H7 (cell line): ENCODE measurements at places on chromosomes 4 and X.

DNA sequence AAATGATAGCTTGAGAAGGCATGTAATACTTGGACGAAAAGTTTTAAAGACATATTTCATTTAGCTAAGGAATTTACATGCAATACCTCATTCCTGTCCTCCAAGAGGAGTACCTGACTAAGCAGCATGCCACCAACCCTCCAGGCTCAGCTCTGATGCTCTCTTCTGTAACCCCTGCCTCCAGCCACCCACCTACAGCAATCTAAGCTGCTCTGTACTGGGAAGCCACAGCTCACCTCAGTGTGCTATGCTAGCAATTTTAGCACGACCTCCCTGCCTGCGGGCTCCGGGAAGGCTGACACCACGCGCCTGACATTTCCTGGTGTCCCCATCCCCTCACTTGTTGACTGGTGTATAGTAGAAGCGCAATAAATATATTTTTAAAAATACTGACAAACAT lies 23.2 kb upstream of the GPM6B start:
- no peak for DNase-seq

GRCh38 chrX:153667956-153668396 lies 5.6 kb downstream of the PNCK start:
- peak; percentile 88 for DNase-seq

GRCh38 chr4:107258359-107258758 lies 222.2 kb upstream of the DKK2 start:
- DNase-seq: no peak

DNA sequence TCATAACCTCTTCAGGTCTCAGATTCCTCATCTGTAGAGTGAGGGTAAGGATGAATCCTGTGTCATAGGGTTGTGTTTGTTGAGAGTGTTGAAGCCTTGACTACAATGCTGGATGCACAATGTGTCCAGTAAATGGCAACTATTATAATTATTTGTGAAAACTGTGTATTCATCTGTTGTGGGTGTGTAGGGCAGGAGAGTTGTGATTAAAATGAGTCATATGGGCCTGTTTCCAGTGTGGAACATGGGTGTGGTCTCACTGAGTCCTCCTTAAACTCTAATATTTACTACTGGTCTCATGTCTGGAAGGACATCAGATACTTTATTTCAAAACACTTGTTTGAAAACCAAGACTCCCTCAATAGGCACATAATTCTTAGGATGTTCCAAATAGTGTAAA lies 208.5 kb upstream of the CASK start:
- DNase-seq: no peak

DNA sequence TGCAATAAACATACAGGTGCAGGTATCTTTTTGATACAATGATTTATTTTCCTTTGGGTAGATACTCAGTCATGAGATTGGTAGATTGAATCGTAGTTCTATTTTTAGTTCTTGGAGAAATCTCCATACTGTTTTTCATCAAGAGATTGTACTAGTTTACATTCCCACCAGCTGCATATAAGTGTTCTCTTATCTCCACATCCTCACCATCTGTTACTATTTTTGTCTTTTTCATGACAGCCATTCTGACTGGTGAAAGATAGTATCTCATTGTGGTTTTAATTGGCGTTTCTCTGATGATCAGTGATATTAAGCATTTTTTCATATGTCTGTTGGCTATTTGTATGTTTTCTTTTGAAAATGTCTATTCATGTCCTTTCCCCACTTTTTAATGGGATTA lies 202.2 kb downstream of the RAPGEF2 start:
- DNase-seq: no peak

GRCh38 chr4:153218961-153219360 lies 14.7 kb downstream of the TRIM2 start:
- DNase-seq: no peak

DNA sequence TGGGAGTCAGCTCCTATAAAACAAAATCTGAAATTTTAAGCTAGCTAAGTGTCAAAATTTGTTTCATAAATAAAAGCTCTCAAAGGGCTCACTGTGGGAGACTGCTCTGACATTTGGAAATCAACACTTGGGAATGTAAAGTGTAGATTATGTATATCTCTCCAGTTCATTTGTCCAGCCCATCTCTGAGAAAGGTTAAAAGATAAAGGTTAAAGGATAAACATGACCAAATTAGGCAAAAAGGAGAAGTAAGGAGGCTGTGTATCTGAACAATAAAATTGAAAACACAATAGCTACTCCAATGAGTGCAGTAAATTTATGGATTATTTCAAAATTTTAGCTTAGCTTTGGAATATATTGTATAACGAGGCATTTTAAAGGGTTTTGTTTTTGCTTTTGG lies 304.9 kb downstream of the UNC5C start:
- no peak for DNase-seq

- DNase-seq: no peak
Observed at GRCh38 chrX:57918750-57919436, 8.6 kb upstream of the ZXDA start.

DNA sequence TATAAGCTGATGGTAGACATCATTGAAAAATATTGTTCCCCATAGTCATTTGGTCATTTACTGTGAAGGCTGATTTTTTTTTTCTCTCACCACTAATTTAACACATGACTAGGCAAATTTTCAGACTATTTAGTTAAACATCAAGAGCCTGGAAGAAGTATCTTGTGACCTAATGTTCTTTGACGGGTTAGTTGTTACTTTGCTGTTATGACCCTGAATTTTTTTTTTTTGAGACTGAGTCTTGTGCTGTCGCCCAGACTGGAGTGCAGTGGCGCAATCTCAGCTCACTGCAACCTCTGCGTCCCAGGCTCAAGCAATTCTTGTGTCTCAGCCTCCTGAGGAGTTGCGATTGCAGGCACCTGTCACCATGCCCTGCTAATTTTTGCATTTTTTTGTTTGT lies 67.0 kb downstream of the HPF1 start:
- no peak for DNase-seq

DNA sequence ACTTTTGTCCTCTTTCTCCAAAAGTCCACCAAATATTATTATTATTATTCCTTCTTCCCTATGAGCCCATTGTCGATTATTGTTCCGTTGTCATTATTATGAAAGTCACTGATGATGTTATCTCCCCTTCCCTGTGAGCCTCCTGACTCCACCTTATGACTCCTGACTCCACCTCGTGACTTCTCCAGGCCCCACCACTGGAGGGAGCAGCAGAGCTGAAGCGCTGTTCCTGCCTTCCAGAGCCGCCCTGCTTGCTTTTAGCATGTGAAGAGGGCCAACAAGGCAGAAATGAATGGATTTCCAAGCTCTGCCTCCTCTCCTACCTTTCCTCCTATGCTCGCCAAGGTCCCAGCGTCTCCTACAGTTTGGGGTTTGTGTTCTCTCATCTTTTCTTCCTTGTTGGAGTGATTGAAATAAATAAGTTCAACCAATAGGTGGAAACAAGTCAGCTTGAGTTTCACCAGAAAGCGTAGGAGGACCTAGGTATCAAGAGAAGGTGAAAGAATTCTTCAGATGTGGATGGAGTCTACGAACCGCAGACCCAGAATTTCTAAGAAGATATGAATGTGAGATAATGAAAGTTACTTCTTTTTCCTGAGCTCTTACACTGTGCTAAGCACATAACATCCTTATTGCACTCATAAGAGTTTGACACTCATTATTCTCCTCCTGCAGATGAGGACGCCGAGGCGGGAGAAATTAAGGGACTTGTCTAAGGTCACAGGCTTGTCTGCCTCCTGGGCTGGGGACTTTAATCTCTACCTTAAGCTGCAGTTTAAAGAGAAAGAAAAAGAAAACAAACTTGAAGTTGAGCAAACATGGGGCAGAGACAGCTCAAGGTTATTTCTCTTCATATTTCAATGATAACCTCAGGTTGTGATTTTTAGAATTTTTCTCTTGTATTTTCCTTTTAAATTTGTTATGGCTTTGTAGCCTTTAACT lies 26.1 kb downstream of the IGSF1 start:
- peak; percentile 58 for DNase-seq

- DNase-seq: no peak
Observed at GRCh38 chr4:123415977-123416376, 19.4 kb downstream of the SPRY1 start.

DNA sequence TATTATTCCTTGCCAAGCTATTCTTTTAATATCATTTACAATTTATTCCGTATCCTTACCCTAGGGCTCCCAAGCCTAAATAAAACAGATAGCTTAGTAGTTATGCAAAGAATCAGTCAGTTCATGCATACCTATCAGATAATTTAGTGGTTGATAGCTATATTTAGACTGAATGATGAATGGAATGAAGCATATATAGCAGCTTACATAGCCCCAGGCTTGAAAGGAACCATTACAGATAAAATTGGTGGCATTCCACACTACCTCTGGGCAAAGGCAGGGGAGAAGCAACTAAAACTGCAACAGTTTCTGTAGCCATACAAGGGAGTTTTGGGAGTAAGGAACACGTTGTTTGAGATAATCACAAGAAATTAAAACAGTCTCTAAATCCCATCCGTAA lies 2.7 kb downstream of the ACE2 start:
- no peak for DNase-seq

DNA sequence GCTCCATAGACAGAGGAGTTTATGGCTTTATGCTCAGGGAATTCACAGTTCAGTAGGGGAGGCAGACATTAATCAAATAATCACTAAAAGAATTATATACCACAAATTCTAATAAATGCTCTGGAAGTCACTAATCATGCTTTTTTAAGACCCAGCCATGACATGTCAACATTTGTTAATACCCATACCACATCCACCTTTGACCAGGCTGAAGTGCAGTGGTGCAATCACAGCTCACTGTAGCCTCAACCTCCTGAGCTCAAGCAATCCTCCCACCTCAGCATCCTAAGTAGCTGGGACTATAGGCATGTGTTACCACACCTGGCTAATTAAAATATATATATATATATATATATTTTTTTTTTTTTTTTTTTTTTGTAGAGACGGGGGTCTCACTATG lies 12.8 kb upstream of the SCD5 start:
- no peak for DNase-seq

DNA sequence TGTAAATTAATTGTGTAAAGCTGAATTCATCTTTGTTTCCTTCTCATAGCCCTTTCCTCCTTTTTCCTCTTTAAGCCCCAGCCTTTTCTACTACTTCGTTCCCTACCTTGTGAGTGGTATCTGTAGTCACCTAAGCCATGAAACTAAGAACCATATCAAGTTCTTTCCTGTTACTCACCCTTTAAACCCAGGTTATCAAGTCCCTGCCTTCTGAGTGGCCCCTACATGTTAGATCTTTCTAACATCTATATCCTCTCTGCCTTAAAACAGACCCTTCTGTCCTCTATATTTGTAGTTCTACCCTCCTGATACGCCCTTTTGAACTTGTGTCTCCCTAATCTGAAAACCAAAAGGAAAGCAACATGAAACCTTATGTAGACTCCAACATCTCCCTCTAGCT lies 7.2 kb downstream of the AP1AR start:
- DNase-seq: no peak

DNA sequence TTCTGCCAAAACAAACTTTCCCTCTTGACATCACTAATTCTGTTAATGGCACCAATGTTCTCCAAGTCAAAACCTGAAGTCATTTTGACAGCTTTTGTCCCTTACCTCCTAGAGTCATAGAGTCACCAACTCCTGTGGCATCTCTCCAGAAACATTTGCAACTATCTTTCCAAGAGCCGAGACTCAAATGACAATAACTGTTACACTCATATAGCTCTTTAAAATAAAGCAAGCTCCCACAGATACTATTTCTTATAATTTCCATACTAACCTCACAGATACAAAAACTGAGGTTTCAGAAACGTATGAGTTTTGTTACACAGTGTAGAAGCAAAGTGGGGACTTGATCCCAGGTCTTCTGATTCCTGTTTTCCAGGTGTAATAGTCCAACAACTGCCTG lies 18.3 kb downstream of the GPRIN3 start:
- no peak for DNase-seq

DNA sequence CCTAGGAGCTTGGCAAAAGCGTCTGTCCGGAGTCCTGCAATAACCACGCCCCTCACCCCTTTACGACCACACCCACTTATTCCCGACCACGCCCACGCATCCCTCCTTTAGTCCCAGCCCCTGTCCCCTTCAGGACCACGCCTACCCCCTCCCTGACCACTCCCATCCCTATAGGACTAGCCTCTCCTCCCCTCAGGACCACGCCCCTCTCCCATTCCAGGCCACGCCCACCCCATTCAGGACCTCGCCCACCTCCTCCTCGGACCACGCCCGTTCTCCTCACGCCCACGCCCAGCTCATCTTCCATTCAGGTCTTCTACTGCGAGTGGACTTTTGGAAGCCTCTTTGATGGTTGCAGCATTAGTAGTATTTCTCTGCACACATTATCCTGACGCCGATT lies 131.2 kb upstream of the STX18 start:
- DNase-seq: peak; percentile 96

- DNase-seq: no peak
Observed at GRCh38 chrX:13551610-13552009, 17.8 kb upstream of the EGFL6 start.

GRCh38 chrX:17638731-17639130 lies 98.6 kb upstream of the SCML1 start:
- no peak for DNase-seq

DNA sequence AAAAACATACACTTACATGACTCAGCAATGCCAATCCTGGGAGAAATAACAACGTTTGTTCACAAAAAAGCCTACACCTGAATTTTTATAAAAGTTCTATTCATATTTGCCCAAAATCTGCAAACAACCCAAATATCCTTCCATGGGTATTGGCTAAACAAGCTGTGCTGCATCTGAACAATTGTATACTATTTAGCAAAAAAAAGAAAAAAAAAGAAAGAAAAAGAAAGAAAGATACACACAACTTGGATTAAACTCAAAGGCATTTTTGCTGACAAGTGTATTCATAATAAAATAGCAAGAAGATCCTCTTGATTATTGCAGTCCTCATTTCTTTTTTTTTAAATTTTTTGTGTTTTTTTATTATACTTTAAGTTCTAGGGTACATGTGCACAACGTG lies 24.5 kb upstream of the MAGEA3 start:
- DNase-seq: no peak

DNA sequence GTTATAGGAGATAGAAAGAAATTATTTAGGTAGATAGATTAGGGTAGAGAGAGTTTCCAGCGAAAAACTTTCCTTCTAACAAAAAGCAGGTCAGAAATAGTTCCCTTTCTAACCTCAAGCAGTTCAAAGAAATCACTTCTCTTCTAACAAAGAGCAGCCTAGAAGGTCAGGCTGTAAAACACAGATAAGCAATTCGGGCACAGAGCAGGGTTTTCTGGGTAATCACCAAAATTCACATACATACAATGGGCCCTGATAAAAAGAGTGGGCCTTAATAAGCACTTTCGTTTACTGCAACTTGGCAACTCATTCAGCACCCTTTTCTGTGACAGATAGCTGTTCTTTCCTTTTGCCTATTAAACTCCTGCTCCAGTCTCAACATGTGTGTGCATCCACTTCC lies 13.4 kb upstream of the NAF1 start:
- DNase-seq: no peak

GRCh38 chr4:141884070-141884469 lies 247.7 kb downstream of the IL15 start:
- DNase-seq: no peak

GRCh38 chr4:147683188-147683591 lies 773 bp downstream of the PRMT9 start:
- DNase-seq: peak; percentile 21

DNA sequence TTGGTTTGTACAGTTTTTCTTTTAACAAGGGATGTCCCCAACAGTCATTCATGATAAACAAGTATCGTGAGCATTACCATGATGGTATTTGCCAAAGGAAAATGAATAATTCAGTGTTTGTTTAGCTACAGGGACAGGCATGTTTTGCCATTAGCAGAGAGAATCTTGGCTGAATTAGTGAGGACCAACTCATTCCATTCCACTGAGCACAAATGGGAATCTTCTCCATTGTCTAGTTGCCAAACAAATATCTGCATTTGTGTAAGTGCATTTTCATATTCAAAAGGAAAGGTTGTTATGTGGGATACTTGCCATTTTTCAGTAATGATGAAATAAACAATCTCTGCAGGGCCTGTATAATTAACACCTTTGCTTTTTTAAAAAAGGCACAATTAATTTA lies 1762.6 kb downstream of the RPA4 start:
- no peak for DNase-seq
